ENCODE measurements at places on chromosomes 13 and 19.
A peak's percentile ranks its signal among the peaks of the same experiment; 100 is the strongest.

DNA sequence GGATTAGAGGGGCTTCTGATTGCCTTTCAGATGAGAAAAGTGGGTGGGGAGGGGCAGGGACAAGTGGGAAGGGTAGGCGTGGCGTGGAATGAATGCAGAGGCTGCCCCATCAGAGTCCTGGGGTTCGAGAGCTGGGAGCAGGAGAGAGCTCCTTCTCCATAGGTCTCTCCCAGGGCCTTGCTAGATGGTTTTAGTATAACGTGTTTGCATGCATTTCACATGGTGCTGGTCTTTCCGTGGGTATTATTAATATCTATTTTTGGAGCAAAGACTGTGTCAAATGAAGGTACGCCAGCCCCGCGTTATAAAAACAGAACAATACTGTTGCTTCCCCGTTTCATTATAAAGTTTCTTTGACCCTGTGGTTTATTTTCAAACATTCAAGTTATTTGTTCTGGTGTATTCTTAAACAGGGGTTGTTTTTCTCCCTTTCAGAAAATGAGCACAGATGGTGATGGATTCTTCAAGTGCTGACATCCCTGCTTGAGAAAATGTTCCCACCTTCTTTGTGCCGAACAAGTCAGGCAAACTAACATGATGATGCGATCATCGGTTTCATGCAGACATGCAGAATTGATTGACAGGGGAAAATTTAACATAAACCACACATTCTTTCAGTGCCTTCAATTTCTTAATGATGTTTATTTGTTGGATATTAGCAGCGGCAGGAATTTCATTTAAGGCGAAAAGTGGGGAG is 62.1 kb upstream of the ZNF536 start:
- DNase-seq = no peak

DNA sequence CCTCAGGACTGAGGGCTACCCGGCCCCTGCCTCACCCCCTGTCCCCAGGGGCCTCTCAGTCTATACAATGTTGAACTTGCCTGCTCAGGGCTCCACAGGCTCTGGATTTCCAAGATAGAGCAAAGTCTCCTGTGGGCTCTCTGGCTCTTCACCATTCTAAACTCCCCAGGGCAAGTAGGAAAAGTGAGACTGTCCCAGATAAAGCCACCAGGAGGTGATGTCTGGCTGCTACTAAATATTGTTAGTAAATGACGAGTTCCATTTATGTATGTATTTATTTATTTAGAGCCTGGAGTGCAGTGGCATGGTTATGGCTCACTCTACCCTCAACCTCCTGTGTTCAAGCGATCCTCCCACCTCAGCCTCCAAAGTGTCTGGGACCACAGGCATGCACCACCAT is 73.6 kb upstream of the SIAH3 start:
- no peak for DNase-seq

- no peak for DNase-seq
Observed at GRCh38 chr13:29754473-29754806, 96.0 kb downstream of the UBL3 start.

- no peak for DNase-seq
Observed at GRCh38 chr19:31838163-31838815, 489.1 kb upstream of the TSHZ3 start.

DNA sequence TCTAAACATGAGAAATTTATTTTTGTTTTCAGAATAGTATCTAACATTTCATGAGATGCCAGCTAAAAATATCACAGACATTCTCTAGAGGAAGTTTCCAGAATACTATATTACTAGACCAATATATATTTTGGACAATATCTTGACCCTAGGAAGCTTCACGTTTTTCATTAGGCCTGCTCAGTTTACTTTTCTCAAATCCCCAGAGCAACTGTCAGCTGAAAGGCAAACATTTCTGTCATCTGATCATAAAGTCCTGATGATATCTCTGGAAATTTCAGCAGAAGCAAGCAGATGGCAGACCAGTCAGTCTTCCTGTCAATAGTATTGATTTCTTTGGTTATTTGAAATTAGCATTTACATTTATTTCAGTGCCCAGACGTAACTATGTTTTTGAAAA is 4.0 kb downstream of the POSTN start:
- no peak for DNase-seq

DNA sequence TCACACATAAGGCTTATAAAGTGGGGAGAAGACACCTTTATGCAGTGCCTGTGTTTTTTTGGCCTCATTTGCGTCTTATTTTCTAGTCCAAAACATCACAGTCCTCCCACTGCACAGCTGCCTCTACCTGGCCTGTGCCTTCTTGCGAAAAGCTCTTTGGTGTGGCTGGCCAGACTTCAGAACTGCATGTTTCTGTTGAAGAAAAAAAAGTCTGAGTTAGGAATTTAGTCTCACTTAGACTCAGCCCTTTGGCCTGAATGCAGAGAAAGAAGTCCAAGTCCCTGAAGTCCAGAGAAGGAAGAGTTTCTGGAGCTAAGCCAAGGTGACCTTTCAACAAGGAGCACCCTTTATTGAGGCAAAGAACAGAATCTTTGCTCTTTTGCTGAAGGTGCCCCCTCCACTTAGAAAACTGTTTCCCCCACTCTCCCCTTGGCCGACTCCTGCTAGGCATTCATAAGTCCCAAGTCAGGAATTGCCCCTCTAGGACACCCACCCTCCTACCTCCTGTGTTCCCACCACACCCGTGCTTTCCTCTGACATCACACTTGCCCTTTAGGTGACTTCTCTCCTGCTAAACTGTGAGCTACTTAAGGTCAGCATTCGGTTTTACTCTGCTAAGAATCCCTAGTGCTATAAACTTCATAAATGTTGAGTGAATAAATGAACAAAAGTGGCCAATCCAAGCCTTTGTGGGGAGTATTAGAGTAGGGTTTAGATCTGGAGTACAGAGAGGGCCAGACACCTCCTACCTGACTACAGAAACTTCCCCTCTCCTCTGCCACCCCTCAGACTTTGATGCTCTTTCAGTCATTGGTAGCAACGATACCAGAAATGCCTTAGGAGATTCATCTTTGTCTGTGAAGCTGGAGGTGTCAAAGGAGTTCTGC is 226.8 kb downstream of the LACC1 start:
- DNase-seq = no peak

GRCh38 chr19:46840498-46840942 is 10.1 kb downstream of the AP2S1 start:
- DNase-seq = peak; percentile 45

DNA sequence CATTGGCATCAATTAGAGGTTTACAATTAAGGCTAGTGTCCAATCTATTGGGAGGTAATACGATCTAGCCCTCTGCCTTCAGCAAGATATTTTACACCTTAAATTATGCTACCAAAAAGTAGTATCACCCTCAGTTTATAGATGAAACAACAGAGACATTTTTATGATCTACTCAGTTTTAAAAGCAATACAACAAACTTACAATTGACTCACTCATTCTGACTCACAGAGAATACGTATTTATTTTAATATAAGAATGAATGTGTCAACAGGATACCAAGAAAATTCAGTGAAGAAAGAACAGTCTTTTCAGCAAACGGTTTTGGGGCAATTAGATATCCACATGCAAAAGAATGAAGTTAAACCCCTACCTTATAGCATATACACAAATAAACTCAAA is 32.5 kb upstream of the STARD13 start:
- DNase-seq = no peak

DNA sequence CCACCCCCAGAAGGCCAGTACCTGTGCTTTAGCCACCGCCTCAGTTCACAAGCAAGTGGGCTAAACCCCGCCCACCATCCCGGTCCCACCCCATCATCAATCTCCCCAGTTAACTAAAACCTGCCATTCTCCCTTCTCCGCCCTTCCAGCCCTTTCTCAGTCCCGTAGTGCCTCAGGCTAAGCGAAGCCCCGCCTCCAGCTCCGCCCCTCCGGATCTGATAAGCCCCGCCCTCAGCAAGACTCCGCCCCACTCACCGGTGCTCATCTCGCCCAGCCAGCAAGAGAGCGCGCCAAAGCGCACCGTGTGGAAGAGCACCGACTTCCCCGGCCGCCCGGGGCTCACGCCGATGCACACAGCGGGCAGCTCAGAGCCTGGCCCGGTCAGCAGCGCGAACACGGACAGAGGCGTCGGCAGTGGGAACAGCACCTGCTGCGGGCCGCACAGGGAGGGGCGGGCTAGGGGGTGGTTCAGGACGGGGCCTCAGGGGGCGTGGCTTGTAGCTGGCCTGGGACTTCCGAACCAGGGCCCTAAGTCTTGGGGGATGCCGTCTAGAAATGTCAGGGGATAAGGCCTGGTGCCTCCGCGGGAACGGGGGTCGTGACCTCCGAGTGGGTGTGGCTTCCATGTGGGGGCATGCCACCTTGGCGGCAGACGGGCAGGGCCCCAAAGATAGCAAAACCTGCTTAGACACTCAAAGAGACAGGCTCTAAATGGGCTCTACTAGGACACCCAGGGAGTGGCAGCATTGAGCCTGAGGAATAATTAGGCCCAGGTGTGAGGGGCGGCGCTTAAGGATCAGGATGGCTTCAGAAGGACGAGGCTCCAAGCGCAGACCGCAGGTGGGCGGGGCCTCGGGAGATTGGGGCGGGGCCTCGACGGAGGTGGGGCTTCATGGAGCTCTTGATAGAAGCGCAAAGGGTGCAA is 21.4 kb downstream of the MAP4K1 start:
- DNase-seq = peak; percentile 86
